ENCODE measurements at places on chromosomes 2 and 18. TPM values are rescaled to one million over a fixed set of nuclear protein-coding genes. Genes with fewer than 3 reads are reported as not detected.

Gene SEPTIN2
- total RNA-seq: 366 TPM

Gene DRC1
- not detected for total RNA-seq

Gene PAPOLG
- total RNA-seq: 10.5 TPM

Gene RBM44
- not detected for total RNA-seq

Gene CASP10
- total RNA-seq: 5.2 TPM

Gene CCDC150
- 1.1 TPM for total RNA-seq

Gene REG3A
- total RNA-seq: not detected

Gene DUSP19
- total RNA-seq: 1.5 TPM

Gene SERPINB4
- not detected for total RNA-seq
